Activated T-cell treated with anti-CD3 and anti-CD28 coated beads, Interleukin-2, amount 50 U/mL, for 24 hours (primary cell): ENCODE measurements at places on chromosomes 5 and 9.

- no peak for DNase-seq
- no peak overlapping the region for H3K27ac ChIP-seq
- H3K4me1 ChIP-seq: no peaks in the 10 kb centered on the region
- H3K27me3 ChIP-seq: peaks cover 3% of the 10 kb centered on the region
- H3K4me3 ChIP-seq: no peak overlapping the region
- H3K36me3 ChIP-seq: no peaks in the 10 kb centered on the region
Observed at GRCh38 chr5:148750614-148751013, 75.8 kb upstream of the ADRB2 start.

DNA sequence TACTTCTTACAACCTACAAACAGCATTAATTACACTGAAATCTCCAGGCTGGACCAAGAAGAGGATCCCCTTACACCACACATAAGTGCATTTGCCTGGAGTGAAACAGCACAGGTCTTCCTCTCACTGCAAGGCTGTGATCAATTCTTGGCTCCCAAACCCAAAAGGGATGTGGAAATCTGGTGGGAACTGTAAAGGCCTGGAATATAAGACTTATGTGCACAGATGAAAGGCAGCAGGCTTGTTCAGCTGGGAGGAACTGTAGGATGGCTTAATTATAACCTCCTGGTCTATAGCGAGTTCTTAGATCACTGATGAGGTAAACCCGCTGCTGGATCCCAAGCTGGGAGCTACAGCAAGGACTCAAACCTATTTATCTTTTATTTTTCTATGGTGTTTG is 182.9 kb upstream of the TNC start:
- H3K27ac ChIP-seq: no peak overlapping the region
- no peaks in the 10 kb centered on the region for H3K36me3 ChIP-seq
- DNase-seq: no peak
- H3K27me3 ChIP-seq: peaks cover 8% of the 10 kb centered on the region
- no peak overlapping the region for H3K4me3 ChIP-seq
- H3K4me1 ChIP-seq: no peaks in the 10 kb centered on the region

DNA sequence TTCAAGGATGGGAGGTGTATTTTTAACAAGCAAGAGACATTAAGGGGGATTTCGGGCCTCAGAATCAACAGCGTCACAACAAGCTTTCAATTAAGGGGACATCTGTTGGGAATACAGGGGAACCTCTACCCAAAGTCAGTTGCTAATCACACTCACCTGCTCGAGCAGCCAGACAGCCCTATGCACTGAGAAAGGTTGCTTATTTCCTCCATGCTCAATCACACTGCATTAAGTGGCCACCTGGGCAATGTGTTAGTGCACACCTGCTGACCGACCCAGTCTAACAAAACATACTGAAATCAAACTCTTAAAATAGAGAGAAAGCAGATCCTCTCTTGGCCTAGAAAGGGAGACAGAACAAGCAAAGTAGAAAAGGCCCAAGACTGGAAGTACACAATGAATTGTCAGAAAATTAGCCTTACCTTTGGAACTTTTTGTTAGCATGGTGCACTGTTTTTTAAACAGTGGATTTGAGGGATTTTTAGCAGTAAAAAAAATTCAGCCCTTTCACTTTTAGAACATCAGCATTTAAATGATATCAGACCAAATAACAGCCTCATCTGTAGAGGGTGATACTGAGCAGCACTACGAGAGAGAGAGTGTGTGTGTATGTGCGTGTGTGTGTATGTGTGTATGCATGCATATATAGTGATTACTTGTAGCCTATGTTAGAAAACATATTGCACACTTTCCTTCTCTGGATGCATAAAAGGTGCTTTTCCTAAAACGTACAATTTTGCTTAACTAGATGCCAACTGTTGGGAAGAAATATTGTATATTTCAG is 1118.6 kb upstream of the DMAC1 start:
- no peaks in the 10 kb centered on the region for H3K27me3 ChIP-seq
- H3K36me3 ChIP-seq: no peaks in the 10 kb centered on the region
- H3K4me3 ChIP-seq: no peak overlapping the region
- H3K4me1 ChIP-seq: no peaks in the 10 kb centered on the region
- H3K27ac ChIP-seq: no peak overlapping the region

GRCh38 chr5:123163225-123163876 is 74.3 kb downstream of the PRDM6 start:
- H3K36me3 ChIP-seq: no peaks in the 10 kb centered on the region
- H3K27ac ChIP-seq: no peak overlapping the region
- peaks cover 6% of the 10 kb centered on the region for H3K27me3 ChIP-seq
- H3K4me3 ChIP-seq: no peak overlapping the region
- no peaks in the 10 kb centered on the region for H3K4me1 ChIP-seq
- DNase-seq: no peak

GRCh38 chr9:133633681-133634080 is 2.5 kb upstream of the DBH start:
- no peaks in the 10 kb centered on the region for H3K27me3 ChIP-seq
- H3K4me1 ChIP-seq: no peaks in the 10 kb centered on the region
- no peaks in the 10 kb centered on the region for H3K36me3 ChIP-seq
- no peak overlapping the region for H3K4me3 ChIP-seq
- no peak for DNase-seq

GRCh38 chr5:69519285-69519684 is 26.7 kb downstream of the OCLN start:
- no peak overlapping the region for H3K27ac ChIP-seq
- DNase-seq: no peak
- H3K4me1 ChIP-seq: no peaks in the 10 kb centered on the region
- no peaks in the 10 kb centered on the region for H3K36me3 ChIP-seq
- no peak overlapping the region for H3K4me3 ChIP-seq
- peaks cover 3% of the 10 kb centered on the region for H3K27me3 ChIP-seq

DNA sequence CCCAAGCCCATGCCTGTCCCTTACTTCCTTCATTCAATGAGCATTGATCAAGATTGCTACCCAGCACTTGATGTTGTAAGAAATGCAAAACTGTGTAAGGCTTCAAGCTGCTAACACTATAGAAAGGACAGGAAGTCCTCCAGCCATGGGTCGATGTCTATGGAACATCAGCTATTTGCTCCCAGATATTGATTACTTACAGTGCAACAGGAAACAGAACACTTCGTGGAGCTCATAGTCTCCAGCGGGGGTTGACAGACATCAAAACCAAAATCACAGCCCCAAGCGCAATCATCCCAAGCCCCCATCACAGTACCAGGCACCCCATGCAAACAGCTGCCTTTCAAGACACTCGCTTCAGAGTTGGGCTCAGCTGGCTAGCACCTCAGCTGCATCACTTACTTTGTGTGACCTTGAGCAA is 26.8 kb upstream of the DUSP1 start:
- H3K27ac ChIP-seq: peak overlapping the region; percentile 22
- no peaks in the 10 kb centered on the region for H3K36me3 ChIP-seq
- H3K4me3 ChIP-seq: no peak overlapping the region
- peaks cover 12% of the 10 kb centered on the region for H3K4me1 ChIP-seq
- H3K27me3 ChIP-seq: no peaks in the 10 kb centered on the region
- no peak for DNase-seq

- no peak overlapping the region for H3K27ac ChIP-seq
- H3K36me3 ChIP-seq: no peaks in the 10 kb centered on the region
- H3K27me3 ChIP-seq: peaks cover 39% of the 10 kb centered on the region
- H3K4me3 ChIP-seq: no peak overlapping the region
- no peak for DNase-seq
- peaks cover 7% of the 10 kb centered on the region for H3K4me1 ChIP-seq
Observed at GRCh38 chr5:173572431-173573125, 43.9 kb downstream of the BOD1 start.

DNA sequence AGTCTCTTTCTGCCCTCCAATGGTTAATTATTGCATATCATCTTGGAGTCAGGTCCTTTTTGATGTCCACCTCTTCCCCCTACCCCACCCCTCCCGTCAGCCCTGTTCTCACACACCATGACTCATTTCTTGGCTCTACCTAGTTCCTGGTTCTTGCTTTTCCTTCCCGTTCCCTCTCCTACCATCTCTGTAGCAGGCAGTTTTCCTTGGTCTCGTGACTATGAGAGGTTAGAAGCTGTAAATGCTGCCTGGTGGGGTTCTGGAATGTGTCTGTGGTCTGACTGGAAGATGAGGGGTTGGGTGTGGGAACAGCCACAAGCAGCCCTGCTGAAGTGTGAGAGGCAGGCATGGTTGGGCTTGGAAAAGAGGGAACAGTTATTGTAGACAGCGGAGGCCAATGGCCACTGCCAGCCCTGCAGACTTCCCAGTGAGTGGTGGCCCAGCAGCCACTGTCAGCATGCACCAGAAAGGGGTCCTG is 18.2 kb downstream of the SLC22A5 start:
- peaks cover 11% of the 10 kb centered on the region for H3K36me3 ChIP-seq
- DNase-seq: no peak
- H3K4me3 ChIP-seq: no peak overlapping the region
- no peaks in the 10 kb centered on the region for H3K27me3 ChIP-seq
- peaks cover 56% of the 10 kb centered on the region for H3K4me1 ChIP-seq

DNA sequence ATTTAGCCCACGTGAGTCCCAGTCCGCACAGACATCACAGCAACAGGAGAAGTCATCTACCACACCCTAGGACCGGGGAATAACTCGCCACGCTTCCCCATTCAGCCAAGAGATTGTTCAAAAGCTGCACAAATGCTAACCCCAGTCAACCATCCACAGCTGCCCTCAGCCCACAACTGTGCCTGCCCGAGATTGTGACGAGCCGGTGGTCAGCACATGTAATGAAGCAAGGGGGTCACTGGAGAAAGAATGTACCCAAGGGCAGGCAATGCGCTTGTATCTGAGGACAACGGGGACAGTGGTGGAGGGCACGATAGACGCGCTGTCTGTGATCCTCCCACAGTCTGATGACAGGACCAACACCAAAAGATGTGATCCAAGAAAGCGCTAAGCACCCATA is 67.8 kb downstream of the COL23A1 start:
- no peak overlapping the region for H3K27ac ChIP-seq
- H3K4me3 ChIP-seq: no peak overlapping the region
- H3K27me3 ChIP-seq: no peaks in the 10 kb centered on the region
- no peaks in the 10 kb centered on the region for H3K36me3 ChIP-seq
- no peaks in the 10 kb centered on the region for H3K4me1 ChIP-seq
- DNase-seq: no peak

GRCh38 chr5:9829621-9830020 is 199.5 kb upstream of the TAS2R1 start:
- no peak overlapping the region for H3K27ac ChIP-seq
- no peak for DNase-seq
- H3K4me1 ChIP-seq: no peaks in the 10 kb centered on the region

- H3K4me1 ChIP-seq: peaks cover 30% of the 10 kb centered on the region
- H3K4me3 ChIP-seq: no peak overlapping the region
- no peaks in the 10 kb centered on the region for H3K27me3 ChIP-seq
- H3K36me3 ChIP-seq: peaks cover 66% of the 10 kb centered on the region
- DNase-seq: no peak
Observed at GRCh38 chr9:96399325-96399633, 15.8 kb upstream of the SLC35D2 start.

DNA sequence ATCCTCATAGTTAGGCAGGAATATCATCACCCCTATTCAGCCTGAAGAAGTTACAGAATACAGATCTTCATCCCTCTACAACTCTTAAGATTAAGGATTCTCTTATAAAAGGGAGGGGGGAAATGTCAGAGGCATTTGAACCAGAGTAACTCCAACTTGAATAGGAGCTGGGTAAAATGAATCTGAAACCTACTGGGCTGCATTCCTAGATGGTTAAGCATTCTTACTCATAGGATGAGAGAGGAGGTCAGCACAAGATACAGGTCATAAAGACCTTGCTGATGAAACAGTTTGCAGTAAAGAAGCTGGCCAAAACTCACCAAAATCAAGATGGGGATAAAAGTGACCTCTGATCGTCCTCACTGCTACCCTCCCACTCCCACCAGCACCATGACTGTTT is 14.4 kb downstream of the FREM1 start:
- H3K4me3 ChIP-seq: no peak overlapping the region
- no peak for DNase-seq
- H3K4me1 ChIP-seq: no peaks in the 10 kb centered on the region
- H3K27me3 ChIP-seq: peaks cover 7% of the 10 kb centered on the region
